ENCODE measurements at places on chromosomes 4 and X. TPM values are rescaled to one million over a fixed set of nuclear protein-coding genes. Genes with fewer than 3 reads are reported as not detected.
A peak's percentile ranks its signal among the peaks of the same experiment; 100 is the strongest.

The TRPC3 gene
- polyA plus RNA-seq: not detected

The NPFFR2 gene
- not detected for polyA plus RNA-seq

The ITM2A gene
- 54.3 TPM for polyA plus RNA-seq

The ITGB1BP2 gene
- polyA plus RNA-seq: not detected

The SLC34A2 gene
- polyA plus RNA-seq: not detected

The KLB gene
- not detected for polyA plus RNA-seq

The MSN gene
- 560 TPM for polyA plus RNA-seq

The DUX4 gene
- polyA plus RNA-seq: not detected

The SORCS2 gene
- polyA plus RNA-seq: not detected

The CLDN22 gene
- polyA plus RNA-seq: not detected

The ARMCX5 gene
- 6.9 TPM for polyA plus RNA-seq

The ARHGEF6 gene
- polyA plus RNA-seq: 57.0 TPM

The FAM47A gene
- not detected for polyA plus RNA-seq

The BANK1 gene
- polyA plus RNA-seq: 501 TPM

The L1CAM gene
- polyA plus RNA-seq: 1.1 TPM

The WDR13 gene
- 73.2 TPM for polyA plus RNA-seq

The POLN gene
- polyA plus RNA-seq: 0.69 TPM

- peak; percentile 12 for DNase-seq
Observed at GRCh38 chr4:84583876-84584380, 1.0 kb downstream of the CDS1 start.

- DNase-seq: no peak
Observed at GRCh38 chr4:158609116-158609515, 62.6 kb downstream of the C4orf46 start.

DNA sequence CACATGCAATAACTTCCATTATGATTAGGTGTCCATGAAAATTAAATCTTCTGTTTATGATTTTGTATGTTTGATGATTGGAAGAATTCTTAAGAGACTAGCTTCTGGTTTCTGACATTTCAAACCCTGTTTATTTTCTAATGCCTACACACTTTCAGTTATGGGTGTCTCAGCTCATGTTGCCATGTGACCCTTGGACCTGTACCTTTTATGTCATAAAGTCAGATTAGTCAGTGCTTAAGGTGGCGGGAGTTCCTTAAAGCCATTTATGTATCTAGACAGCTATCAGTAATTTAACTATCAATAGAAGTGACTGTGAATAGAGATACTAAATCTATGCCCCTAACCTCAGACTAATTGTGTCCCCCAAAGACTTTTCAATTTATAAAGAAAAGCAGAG is 155.6 kb downstream of the GBA3 start:
- DNase-seq: no peak

- no peak for DNase-seq
Observed at GRCh38 chr4:113009461-113009860, 40.0 kb upstream of the ANK2 start.

- DNase-seq: no peak
Observed at GRCh38 chrX:131881194-131881593, 141.9 kb upstream of the STK26 start.

DNA sequence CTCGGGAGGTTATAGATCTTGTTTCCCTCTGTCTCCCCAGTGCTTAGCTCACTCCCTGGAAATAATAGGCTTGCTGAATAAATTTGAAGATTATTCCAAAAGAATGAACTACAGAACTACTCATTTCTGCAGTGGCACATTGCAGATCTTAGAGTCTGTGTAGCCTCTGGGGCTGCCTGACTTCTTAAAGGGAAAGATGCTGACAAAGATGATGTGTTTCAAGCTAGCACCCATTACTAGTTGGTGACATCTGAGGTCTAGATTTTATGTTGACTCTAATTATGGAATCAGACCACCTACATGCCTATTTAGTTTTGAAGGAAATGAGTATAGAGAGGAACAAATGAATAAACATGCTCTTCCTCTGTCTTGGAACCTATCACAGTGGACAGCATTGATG is 123.7 kb upstream of the KCNIP4 start:
- no peak for DNase-seq

GRCh38 chrX:39497702-39498265 is 600.0 kb downstream of the BCOR start:
- DNase-seq: no peak

DNA sequence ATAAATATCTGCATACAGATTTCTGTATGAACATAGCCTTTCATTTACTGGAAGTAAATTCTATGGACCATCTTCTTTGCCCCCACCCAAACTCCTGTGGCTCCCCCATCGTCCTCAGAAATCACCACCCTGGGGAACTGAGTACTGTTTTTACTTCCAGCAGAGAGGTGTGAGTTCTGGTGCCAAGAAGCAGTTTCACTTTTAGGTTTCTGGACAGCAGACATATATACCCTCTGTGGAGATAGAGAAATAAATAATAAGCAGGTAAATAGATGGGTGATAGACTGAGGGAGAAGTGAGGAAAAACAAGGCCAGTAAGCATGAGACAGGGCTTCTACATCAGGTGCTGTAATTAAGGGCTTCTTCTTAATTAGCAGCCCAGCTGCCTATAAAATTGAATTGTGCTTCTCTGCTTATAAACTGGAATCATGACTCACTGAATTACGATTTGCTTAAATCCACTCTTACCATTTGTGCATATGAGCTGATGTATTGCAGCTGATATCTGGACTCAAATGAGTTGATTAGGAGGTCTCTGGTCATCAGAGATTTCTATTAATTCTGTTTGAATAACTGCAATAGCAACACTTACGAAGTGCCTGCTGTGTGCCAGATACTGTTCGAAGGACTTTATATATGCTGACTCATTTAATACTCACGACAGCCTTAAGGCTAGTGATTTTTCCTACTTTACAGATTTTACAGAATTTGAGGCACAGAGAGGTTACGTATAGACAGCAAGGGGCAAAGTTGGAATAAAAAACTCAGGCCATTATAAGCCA is 60.8 kb upstream of the DHX15 start:
- DNase-seq: no peak

GRCh38 chr4:143558823-143559756 is 45.6 kb downstream of the SMARCA5 start:
- DNase-seq: peak; percentile 73

GRCh38 chr4:30714408-30715031 is 5.6 kb upstream of the PCDH7 start:
- DNase-seq: no peak

DNA sequence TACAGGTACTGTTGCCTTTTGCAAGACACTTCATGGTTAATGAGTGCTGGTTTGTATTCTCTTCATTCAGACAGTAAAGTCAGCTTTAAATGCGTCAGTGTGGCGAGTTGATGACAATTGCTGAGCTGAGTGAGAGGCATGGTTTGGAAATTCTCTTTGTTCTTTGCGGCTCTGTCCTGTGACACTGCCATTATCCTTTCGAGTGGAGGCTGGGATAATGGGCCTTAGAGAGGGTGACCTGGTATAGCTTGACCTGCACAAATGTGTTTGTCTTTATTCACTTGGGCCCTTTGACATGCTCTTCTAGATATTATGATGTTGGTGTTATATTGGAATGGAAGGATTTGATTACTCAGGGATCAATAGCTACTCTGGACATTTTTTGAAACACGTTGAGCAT is 208.5 kb upstream of the FAT1 start:
- DNase-seq: no peak

- DNase-seq: no peak
Observed at GRCh38 chrX:41335958-41336331, 2.0 kb downstream of the DDX3X start.

- DNase-seq: no peak
Observed at GRCh38 chr4:162343967-162344366, 180.2 kb upstream of the FSTL5 start.

GRCh38 chr4:93825551-93826216 is 2.9 kb upstream of the ATOH1 start:
- no peak for DNase-seq

DNA sequence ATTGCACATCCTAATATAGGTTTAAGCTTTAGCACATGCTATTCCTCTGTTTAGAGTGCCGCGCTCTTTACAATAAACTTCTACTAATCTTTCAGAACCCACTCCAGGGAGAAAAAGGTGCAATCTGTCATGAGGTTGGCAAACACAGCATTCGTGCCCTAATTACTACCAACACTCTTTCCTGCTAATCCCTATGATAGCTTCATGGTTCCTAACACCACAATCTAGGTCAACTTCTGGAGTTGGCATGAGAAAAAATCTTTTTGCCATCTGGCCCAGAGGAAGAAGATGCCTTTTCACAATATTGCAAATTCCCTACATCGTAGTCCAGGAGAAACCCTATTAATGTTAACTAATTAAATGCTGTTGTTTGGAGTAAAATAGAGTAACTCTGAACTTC is 39.6 kb downstream of the TMA16 start:
- DNase-seq: no peak

GRCh38 chr4:95093460-95093859 is 335.7 kb downstream of the BMPR1B start:
- no peak for DNase-seq

- DNase-seq: peak; percentile 1
Observed at GRCh38 chr4:115090483-115091075, 22.8 kb downstream of the NDST4 start.

GRCh38 chr4:129806986-129807385 is 711.0 kb downstream of the C4orf33 start:
- DNase-seq: no peak

DNA sequence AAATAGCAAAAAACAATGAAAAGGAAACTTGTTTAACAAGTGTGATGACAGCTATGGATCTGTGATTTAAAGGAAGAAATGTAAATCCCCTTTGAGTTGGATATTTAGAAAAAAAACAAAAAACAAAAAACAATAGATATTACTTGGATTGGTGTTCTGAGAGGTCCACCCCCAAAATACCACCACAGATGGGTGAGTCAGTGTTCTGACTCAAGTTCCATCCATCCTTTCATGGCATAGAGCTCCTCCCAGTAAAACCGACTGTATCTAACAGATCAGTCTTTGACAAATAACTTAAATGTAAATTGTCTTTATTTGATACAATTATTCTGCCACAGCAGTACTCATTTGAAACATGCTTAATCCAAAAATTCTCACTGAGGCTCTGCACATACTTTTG is 27.4 kb downstream of the TMPRSS11B start:
- no peak for DNase-seq

DNA sequence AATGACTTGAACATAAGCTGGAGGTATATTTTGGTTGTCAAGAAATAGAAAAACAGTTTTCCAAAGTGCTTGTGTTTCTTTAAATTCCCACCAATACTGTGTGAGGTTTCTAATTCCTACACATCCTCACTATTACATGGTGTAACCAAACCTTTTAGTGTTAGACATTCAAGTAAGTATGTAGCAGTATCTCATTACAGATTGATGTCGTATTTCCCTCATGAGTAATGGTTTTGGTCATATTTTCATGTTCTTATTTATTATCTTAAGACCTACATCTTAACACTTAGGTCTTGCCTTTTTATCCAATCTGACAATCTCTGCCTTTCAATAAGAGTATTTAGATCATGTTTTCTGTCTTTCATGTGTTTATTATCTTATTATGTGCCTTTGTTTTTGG is 253.7 kb upstream of the ANXA10 start:
- no peak for DNase-seq

DNA sequence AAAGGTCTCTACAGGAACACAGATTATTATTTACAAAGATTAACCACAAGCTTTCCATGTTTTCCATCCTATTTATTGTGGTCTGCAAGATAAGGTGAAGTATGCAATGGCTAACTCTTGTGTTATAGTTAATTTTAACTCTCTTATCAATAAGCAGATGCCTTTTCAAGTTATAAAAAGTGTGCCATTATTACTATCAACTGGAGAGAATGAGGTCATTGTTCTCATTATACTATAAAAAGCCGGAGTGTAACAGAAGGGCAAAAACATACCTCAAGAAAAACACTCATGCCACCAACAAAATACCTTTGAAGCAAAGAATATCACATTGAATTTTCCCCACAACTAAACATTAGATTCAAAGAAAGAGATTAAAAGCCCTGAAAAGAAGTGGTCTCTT is 52.0 kb upstream of the SORBS2 start:
- DNase-seq: no peak

- no peak for DNase-seq
Observed at GRCh38 chrX:118726396-118726795, 1.0 kb upstream of the IL13RA1 start.

- no peak for DNase-seq
Observed at GRCh38 chr4:174402470-174403176, 118.9 kb downstream of the CEP44 start.
